Activated T-cell treated with anti-CD3 and anti-CD28 coated beads for 1 hour (primary cell): ENCODE measurements at places on chromosomes 1 and 21.

DNA sequence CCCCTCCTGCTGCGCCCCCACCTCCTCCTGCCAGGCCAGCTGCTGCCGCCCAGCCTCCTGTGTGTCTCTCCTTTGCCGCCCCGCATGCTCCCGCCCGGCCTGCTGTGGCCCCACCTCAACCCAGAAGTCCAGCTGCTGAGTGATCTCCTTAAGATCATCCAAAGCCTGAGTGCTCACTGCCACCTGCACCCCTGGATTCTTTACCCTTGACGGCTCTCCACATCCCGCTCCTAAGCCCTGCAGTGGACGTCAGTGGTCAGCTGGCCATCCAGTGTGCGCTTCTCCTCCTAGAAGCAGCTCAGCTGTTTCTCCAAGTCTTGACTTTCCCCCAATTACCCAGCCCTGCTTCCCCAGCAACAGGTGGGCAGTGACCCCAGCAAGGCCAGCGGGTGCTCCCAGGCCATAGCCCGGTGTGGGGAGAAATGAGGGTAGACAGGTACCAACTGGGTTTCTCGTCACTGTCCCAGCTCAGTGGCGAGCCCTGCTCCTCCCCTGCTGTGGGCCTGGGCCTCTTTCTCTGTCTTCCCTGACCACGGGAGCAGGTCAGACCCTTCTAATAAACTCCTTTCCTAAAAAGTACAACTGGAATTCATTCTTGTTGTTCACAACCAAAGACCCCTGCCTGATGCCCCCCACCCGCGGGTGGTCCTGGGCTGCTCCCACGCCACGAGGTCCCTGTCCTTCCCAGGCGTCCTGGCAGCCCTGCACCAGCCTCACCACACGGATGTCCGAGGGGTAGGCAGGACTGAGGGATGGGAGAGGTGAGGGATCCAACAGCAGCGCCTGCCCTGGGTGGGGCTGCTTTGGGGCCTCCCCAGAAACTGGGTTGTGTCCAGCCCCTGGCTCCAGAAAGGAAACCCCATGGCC lies 1.4 kb downstream of the KRTAP10-7 start:
- no peak for DNase-seq

DNA sequence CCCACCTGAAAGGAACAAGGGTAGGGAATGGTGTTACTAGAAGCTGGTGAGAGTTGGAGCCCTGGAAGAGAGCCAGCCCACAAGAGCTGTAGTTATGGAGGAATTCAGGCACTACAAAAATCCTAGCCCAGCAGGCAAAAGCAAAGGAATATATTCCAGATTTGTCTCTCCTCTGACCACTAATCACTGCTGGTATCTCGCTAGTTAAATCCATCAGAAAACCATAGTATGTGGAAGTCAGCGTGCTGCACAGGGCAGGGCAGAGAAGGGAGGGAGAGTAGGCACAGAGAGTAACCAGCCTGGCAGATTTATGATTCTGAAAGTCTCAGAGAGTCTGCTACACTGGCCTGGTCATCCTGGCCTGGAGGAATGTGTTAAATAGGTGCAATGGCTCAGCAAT lies 88.6 kb downstream of the SELENOF start:
- no peak for DNase-seq

DNA sequence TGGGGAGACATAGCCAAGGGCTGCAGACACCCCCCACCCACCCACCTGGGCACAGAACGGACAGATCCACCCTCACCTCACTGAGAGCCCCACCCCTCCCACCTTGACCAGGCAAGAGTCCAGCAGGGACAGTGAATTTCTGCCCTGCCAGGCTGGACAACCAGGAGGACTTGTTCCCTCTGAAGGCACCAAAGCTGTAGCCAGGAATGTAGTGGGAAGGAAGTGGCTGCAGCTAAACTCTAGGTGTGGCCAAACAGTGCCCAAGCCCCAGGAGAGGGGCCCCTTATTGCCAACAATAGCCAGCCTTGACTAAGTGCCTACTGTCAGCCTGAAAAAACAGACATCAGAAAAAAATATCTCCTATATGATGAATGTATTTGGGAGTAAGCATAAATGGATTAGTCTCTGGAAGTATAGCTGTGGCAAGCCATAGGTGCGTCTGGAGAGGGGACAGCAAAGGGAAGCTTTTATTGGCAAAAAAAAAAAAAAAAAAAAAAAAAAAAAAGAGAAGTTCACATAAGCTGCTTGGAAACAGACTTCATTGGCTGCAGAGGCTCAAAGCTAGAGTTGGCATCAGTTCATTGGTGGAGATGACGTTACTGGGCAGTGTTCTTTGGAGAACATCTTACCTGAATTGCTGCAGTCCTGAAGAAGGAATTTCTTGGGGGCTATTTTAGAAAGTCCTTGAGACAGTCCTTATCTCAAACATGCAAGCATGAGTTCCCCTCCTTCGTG lies 64.1 kb upstream of the TMEM51 start:
- no peak for DNase-seq

GRCh38 chr1:228743405-228743804 lies 8.1 kb downstream of the RHOU start:
- no peak for DNase-seq

DNA sequence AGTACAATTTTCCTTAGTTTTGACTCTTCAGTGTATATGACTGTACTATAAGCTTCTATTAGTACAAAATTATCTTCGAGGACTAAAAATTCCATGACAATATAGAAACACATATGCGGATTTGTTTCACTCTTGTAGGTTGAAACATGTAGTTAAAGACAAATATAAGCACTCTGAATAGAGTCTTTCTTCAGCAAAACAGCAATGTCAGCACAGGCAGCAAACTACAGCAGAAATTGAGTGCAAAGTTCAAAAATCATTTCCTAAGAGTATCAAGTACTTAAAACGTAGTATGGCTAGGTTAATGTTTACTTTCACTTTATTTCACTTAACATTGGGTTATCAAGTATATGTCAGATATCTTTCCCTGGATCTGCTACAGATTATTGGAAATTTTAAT lies 106.7 kb downstream of the FAF1 start:
- no peak for DNase-seq

DNA sequence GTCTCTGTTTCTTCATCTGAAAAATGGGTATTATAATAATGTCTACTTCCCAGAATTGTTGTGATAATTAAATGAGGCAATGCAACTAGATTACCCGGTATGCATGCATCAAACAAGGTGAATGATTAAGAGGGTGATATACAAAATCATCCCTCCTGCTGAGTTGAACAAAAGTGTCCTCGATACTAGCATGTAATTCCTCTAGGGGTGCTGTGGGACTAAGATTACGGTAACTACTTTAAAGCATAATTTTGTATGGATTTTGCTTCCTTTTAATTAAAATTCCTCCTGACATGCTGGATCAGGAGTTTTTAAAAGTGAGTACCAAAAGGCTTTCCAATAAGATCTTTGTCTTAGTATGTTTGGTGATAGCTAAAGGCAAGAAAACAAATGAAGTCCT lies 98.7 kb upstream of the PRMT6 start:
- DNase-seq: no peak

DNA sequence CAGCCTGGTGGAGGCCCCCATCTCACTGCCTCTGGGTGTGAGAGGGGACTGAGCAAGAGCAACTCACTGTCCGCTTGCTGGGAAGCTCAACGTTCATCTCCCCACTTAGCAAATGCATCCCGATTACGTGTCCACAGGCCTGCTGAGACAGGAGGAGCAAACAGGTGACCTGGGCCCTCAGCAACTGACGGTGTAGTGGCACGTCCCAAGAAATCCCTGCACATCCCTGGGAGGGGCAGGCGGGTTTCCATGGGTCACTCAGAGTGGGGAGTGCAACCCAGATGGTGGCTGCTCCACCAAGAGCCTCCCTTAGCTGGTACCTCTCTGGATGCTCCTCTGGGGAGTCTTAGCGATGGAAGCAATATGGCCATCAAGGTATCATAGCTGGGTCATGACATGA lies 229.4 kb downstream of the DYRK1A start:
- DNase-seq: no peak

- no peak for DNase-seq
Measured at GRCh38 chr1:8020032-8020431, 6.1 kb downstream of the ERRFI1 start.

GRCh38 chr1:23111600-23112535 lies 56.8 kb downstream of the LUZP1 start:
- no peak for DNase-seq
